ENCODE measurements at places on chromosomes 1 and 21. TPM values are rescaled to one million over a fixed set of nuclear protein-coding genes. Genes with fewer than 3 reads are reported as not detected.

DNA sequence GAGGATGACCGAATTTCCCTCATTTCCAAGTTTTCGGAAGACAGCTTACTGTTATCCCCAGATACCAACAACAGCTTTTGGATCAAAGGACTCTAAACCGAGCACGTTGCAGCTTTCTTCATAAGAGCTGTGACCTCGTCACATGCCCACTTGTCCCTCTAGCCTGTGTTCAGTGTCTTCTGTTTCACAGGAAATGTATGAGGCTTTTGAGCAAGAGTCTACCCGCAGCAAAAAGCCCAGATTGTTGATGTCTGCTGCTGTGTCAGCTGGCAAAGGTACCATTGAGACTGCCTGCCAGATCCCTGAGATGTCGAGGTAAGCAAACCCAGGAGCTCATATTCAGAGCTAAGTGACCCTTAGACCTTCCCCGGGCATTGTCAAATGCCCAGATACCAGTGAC, 24.1 kb downstream of the CHI3L2 start:
- DNase-seq: no peak

GRCh38 chr1:114618606-114619005, 37.2 kb upstream of the BCAS2 start:
- no peak for DNase-seq

DNA sequence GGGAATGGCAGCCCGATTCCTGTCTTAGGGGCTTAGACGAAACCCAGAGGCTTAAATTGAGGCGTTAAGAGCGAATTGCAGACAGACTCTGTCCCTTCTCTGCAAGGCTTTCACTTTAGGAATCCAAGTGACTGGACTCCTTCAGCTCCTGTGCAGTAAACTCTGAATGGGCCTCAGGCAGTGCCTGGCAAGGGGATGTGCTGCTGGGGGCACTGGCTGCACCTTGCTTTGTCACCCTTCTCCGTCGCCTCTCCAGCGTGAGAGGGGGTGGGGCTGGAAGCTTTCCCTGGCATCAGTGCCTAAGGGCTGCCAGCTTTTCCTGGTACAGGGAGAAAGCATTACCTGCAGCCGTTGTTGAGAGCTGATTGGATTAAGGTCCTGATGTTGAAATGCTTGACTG, 39.9 kb upstream of the NFASC start:
- no peak for DNase-seq

DNA sequence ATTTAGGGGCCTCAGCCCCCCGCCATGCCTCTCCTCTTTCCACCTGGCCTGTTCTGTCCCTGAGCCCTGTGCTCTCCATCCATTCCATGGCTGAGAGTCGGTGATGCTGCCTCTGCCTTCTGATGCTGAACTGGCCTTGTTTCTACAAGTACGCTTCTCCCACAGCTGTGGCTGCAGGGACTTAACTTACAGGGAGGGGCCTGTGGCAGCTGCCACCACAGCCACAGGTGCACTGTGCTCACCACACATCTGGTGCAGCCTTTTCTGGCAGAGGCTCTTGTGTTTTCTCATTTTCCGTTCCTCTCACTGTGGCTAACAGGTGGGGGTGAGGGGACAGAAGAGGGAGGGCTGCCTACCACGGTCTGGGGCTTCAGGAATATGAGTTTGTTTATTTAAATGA, 4.2 kb downstream of the FMO1 start:
- no peak for DNase-seq

DNA sequence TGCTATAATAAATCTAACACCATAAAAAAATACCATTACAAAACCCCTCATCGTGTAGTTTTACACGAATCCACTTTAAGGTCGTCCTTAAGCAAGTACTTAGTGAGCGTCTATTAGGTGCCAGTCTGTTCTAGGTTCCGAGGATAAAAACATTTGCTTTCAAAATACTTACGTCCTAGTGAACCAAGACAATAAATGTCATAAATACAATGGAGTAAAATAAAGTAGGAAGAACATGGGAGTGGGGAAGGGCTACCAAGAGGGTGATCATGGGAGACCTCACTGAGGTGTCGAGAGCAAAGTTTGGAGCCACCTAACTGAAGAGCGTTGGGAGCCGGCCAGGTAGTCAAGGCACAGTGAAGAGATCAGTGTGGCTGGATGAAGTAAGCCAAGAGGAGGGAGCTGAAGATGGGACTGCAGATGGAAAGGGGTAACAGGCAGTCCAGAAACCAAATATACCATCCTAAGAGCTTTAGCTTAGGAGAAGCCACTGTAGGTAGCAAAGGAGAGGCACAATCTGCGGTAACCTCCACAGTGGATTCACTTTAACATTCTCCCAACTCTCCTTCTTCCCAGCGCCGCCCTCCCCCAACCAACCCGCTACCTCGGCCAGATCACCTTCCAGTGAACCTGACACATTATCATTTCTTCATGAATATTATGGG, 684 bp downstream of the LTN1 start:
- no peak for DNase-seq

- no peak for DNase-seq
These were observed 1.9 kb downstream of the WDR64 start for GRCh38 chr1:241654019-241654418.

DNA sequence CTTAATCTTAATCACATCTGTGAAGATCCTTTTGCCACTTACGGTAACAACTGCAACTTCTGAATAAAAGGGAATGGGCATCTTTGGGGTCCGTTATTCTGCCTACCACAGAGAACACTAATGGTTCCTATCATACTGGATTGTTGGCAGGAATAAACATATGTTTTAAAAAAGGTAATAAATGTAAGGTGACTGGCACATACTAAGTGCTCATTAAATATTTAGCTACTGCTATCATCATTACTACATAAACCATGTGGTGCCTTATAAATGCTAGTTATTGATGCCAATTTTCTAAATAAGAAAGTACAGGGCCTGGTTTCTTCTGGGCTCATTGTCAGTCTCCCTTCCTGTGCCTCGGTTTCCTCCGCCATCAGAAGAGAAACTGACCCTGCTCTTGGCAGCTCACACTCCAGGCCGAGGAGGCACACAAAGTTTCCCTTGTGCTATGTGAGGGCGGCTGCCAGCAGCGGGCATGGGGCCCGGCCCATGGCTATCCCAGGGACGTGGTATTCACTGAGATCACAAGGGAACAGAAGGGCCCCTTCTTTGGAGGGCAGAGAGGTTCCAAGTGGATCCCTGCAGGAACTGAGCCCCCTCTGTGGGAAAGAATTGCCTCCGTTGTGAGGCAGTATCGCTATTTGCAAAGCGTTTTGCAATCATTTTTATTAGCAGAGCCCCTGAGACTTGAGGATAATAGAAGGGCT, 26.2 kb downstream of the NAV1 start:
- no peak for DNase-seq

DNA sequence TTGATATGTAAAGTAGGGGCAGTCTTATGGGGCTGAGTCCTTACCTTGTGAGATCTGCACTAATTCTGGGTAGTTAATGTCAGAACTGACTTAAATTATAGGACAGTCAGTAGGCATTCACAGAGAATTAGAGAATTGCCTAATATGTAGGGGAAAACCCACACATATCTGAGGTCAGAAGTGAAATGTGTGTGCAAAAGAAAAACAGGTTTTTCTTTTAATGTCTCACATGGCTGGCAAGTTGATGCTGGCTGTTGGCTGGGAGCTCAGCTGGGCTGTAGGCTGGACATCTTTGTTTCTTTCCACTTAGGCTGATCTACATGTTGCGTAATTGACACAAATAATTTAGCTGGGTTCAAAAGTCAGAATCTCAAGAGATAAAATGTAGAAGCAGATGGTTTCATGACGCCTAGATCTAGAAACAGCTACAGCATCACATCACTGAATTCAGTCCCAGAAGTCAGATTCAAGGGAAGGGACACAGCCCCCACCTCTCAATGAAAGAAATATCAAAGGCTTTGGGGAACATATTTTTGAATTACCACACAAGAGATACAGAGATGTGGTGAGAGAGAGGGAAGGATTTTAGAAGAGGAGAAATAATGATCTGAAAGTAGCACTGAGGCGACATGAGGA, 98.9 kb downstream of the TNFSF18 start:
- no peak for DNase-seq

DNA sequence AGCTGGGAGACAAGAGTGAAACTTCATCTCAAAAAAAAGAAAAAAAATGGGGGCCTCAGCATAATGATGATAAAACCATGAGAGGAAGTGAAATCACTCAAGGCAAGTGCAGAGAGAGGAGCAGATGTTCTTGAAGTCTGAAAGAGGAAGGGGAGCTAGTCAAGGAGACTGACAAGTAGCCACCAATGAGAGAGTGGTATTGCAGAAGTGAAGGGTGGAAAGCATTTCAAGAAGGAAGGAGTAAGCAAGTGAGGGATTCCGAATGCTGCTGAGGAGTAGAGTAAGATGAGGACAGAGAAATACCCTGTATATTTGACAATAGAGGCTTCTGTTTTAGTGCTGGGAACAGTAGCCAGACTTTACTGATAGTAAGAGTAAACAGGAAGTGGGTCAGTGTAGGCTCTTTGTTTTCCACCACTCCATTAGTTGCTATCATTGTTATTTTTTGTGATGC, 2.9 kb downstream of the TATDN3 start:
- no peak for DNase-seq

DNA sequence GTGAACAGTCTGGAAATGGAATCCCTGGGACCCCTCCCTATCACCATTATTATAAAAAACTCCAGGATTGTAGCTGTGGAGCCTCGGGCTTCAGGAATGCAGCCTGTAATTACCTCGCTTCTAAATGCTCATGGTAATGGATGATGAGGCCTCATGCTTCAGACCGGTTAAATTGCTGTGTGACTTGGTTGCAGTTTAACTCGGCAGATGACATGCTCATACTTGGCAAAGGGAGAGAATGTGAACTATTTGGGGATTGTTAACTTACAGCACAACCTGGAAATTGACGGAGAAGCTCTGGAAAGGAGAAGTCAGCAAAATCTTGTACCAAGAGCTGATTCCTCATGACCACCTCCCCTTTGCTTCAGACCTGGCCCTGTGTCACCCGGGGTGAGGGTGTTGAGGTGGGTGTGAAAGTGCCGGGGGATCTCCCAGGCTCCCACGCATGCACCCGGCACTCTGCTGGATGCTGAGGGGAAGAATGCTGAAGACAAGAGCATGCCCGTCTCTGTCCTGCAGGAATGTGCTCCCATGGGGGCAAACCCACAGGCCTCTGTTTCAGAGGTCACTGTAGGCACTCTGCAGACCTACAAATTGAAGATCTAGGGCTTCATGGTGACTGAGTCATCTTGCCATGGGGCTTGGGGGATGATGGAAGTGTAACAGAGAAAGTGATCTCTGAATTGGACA, 364.8 kb downstream of the RPS6KC1 start:
- peak; percentile 70 for DNase-seq

DNA sequence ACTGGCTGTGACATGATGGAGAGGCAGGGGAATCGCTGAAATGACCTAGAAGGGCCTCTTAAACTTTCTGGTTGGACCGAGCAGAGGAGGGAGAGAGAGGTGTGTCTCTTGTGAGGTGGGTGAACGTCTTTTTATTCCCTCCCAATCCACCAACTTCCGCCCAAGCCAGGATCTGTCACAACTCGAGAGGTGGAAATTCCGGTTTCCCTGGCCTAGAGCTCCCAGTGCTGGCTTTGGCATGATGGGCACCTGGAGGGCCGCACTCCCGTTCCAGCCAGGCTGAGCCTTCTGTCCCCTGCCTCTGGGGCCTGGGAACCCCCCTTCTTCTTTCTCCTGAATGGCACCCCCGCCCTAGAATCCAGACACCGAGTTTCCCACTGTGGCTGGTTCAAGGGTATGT, at the start of gene SEMA4A:
TSS of gene SEMA4A (plus strand) at position 224 of the 400 bp plus-strand sequence. CDS start 994 bp downstream, outside the sequence.
- DNase-seq: no peak

DNA sequence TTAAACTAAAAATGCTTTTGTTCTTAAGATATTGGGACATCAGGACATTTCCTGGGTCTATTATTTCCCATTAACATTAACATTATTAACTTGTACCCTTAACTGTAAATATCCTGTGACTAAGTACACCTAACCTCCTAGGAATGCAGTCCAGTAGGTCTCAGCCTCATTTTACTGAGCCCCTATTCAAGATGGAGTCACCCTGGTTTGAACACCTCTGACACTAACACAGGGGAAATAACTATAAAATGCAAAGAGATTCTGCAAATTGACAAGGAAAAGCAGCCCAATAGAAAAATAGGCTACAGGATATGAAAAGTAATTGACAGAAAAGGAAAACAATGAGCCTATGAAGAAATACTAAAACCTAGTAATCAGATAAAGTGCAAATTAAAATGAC, 11.6 kb upstream of the NCMAP start:
- no peak for DNase-seq

- DNase-seq: no peak
These were observed 372.6 kb downstream of the AGBL4 start for GRCh38 chr1:49651136-49651535.

GRCh38 chr21:15794277-15794912, 64.6 kb downstream of the USP25 start:
- no peak for DNase-seq

DNA sequence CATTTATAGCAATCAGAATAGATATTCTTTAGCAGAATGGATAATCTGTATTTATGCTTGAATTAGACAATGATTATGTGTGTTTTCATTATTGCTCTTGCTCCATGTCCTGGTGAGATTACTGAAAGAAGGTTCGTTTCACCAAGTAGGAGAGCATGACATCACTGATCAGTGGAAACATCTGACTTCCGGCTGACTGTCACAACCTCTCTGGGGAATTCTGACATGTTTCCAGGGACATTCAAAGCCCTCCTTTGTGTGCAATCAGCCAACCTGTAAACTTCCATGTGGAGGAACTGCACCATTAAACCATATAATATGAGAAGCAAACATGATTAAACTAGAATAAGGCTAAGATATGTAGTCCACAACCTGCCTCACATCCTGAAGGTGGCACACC, 424.8 kb upstream of the ADGRL4 start:
- no peak for DNase-seq

ADPRS gene
- 32.2 TPM for total RNA-seq

KRTAP19-1 gene
- not detected for total RNA-seq

E2F2 gene
- total RNA-seq: 2.9 TPM

MIS18A gene
- total RNA-seq: 3.4 TPM

TMEM269 gene
- total RNA-seq: not detected

NBPF26 gene
- total RNA-seq: 10.8 TPM

All from vagina (tissue), 2 donors.